ENCODE measurements at places on chromosomes 6 and 20. TPM values are rescaled to one million over a fixed set of nuclear protein-coding genes. Genes with fewer than 3 reads are reported as not detected.

Gene HAO1
- total RNA-seq = not detected

Gene GJA10
- not detected for total RNA-seq

Gene MAP3K5
- 9.5 TPM for total RNA-seq

Gene TMC2
- total RNA-seq = not detected

Gene OR2J2
- not detected for total RNA-seq

Gene HLA-DRA
- 263 TPM for total RNA-seq

Gene AKAP12
- 218 TPM for total RNA-seq

Gene LY6G5C
- 3.8 TPM for total RNA-seq

Gene WFDC12
- not detected for total RNA-seq

Gene EPB41L1
- 56.8 TPM for total RNA-seq

Gene CPNE5
- 12.9 TPM for total RNA-seq

Gene DEFB132
- total RNA-seq = not detected
